ENCODE measurements at places on chromosomes 11 and 22.

GRCh38 chr11:8219257-8220021, 44.2 kb downstream of the LMO1 start:
- DNase-seq = peak; percentile 39

GRCh38 chr11:69304686-69305085, 10.7 kb downstream of the MYEOV start:
- DNase-seq = no peak

GRCh38 chr11:61959114-61959513, 8.3 kb downstream of the FTH1 start:
- DNase-seq = no peak

DNA sequence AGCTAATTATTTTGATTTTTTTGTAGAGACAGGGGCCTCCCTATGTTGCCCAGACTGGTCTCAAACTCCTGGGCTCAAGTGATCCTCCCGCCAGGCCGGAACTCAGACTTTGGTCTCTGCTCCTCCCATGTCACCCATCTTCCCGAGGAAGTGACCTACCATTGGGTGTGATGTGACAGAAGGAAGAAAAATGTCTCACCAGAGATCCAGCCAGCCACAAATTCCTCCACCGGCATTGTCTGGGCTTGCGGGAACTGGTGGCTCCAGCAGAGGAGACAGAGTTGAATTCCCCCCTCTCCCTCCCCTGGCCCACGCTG, 772 bp downstream of the SLC25A45 start:
- no peak for DNase-seq

DNA sequence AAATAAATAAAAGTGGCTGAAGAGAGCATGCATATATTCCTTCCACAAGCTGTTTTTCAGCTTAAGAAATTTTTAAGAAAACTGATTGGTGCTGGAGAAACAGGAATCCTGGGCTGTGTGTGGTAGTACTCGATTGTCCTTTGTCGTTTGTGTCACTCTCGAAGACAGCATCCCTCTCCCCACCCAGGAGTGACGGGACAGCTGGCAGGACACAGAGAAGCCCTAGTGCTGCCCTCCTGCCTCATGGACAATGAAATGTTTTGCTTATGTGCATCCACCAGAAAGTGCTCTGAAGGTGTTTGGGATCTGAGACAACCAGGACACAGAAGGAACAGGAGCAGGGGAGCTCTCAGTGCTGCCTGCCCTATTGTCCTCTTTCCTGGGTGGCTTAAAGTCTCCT, 12.8 kb downstream of the PLAAT4 start:
- no peak for DNase-seq

DNA sequence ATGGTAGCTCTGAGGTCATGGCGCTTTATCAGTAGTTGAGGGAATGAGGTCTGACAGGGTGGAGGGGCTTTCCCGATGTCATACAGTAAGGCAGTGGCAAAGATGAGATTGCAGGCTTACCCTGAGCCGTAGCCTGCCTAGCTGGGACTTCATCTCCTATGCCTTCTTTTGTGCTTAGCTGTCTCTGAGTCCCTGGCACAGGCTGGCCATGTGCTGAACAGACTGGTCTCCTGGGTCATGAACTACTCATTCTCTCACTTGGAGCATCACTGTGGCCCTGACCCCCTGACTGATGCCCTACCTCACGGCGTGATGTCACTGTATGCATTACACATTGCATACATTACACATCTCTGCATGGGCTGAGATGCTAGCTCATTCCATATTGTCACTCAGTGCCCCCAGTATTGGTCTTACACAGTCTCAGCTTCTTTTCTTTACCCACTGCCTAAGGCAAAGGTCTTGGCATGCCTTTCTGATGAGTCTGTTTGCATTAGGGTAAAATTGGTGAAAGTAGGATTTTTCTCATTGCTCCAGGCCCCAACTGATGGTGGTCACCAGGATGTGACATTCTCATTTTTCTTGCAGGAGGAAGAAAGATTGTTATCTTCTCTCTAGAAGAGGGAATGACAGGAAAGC, 389.4 kb upstream of the CADM1 start:
- DNase-seq = no peak

DNA sequence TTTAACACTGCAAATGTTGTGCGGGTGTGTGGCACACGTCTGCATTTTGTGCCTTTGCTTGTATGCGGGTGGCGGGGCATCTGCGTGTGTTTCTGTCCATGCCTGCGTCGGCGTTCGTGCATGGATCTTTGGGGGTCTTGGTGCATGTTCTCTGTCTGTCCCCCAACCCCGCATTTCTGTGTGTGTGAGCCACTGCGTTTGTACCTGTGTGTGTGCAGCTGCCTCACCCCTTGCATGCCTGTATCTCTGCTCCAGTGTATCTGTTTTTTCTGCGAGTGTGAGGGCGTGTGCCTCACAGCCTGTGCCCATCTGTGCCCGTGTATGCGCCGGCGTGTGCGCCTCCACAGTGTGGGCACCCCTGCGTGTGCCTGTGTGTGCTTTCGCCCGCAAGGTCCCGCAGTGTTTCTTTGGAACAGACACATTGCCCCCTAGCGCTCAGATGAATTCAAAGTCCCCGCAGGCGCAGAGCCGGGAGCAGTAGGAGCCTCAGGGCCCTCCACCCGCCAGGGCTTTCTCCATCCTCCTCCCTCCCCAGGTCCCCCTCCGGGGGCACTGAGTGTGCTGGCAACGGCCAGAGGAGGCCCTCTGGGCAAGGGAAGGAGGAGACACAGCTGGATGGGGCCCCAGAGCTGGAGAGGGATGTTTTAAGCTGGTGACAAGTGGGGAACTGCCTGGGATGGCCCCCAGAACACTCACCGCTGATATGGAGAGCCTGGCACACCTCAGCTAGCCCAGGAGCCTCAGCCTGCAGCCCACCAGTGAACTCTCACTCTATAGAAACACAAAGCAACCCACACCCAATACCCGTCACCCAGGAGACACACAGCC, 3.1 kb upstream of the MN1 start:
- peak; percentile 71 for DNase-seq

GRCh38 chr11:109808569-109808968, 284.6 kb upstream of the ZC3H12C start:
- DNase-seq = no peak

DNA sequence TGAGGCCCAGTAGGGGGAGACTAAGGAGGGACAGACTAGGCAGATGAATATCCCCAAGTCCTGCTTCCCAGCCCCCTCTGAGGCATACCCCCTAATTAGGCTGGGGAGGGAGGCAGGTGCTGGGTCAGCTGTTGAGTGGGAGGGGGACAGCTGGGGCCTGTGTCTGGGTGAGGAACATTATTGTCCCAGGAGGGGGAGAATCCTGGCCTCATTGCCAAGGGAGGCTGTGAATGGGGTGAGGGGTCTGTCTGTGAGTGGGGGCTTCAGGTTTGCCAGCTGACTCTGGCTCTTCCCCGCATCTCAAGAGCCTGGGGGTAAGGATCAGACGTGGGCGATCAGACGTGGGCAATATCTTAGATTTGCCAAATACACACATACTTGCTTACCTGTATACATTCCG, 2.1 kb downstream of the INPPL1 start:
- DNase-seq = no peak

DNA sequence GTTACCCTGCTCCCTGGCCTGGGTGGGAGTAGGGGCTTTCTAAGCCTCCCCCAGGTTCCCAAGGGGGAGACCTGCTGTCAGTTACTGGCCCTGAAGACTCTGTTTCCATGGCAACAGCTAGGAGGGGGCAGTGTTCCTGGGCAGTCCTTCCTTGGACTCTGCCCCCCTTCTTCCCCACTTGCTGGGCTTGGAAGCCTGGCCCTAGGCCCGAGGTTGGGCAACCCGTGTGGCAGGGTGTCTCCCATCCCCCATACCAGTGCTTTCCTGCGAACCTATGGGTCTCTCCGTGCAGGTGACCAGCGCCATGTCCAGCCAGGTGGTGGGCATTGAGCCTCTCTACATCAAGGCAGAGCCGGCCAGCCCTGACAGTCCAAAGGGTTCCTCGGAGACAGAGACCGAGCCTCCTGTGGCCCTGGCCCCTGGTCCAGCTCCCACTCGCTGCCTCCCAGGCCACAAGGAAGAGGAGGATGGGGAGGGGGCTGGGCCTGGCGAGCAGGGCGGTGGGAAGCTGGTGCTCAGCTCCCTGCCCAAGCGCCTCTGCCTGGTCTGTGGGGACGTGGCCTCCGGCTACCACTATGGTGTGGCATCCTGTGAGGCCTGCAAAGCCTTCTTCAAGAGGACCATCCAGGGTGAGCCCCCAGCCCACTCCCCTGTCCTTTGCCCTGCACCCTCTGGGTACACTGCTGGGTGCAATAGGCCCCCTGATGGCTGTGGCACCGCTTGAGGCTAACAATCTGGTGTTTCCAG, 1.7 kb downstream of the ESRRA start:
- no peak for DNase-seq

DNA sequence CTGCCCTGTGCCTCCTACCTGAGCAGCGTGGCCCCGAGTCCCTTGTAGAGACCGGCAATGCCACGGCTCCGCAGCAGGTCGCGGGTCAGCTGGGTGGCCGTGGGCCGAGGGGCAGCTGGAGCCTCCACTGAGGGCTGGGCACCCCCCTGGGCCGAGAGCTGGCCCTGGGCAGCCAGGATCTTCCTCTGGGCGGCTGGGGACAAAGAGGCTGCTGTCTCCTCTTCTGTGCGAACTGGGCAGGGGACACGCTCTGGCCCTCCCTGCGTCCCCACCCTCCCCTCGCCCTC, 2.6 kb upstream of the CEND1 start:
- DNase-seq = no peak

GRCh38 chr11:74654976-74655375, 62.6 kb downstream of the POLD3 start:
- DNase-seq = no peak

Measured in GM19239 (cell line).